ENCODE measurements at places on chromosomes 3 and 15. TPM values are rescaled to one million over a fixed set of nuclear protein-coding genes. Genes with fewer than 3 reads are reported as not detected.

GRCh38 chr3:85627932-85628331 is 669.1 kb downstream of the CADM2 start:
- no peak for DNase-seq

DNA sequence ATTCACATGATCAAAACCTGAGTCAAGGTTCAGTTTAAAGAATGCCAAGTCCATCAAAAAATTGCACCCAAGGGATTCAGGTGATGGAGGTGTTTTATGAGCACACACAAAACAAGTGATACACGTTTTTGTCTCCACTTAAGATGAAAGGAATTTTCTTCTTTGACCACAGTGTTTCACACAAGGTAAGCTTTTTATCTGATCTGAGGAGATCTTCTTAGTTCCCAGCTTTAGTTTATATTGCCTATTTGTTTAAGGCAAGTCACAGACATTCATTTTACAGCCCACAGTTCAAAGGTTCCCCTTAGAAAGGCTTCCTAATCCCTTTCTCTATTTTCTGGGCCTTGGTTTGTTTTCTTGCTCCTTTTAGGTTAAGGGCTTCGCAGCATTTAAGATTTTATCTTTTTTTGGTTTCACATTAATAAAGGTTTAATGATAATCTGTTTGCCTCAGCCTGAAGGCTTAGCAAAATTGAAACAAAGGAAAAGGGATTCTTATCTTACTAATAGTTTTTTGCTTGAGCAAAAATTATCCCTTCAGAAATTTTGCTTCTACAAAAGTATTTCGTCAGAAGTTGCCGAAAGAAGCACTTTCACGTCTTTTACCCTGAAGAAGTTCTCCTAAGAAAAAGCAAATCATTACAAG is 420.5 kb upstream of the NAALADL2 start:
- peak; percentile 19 for DNase-seq

GRCh38 chr3:183475016-183475763 is 46.8 kb upstream of the MCF2L2 start:
- no peak for DNase-seq

DNA sequence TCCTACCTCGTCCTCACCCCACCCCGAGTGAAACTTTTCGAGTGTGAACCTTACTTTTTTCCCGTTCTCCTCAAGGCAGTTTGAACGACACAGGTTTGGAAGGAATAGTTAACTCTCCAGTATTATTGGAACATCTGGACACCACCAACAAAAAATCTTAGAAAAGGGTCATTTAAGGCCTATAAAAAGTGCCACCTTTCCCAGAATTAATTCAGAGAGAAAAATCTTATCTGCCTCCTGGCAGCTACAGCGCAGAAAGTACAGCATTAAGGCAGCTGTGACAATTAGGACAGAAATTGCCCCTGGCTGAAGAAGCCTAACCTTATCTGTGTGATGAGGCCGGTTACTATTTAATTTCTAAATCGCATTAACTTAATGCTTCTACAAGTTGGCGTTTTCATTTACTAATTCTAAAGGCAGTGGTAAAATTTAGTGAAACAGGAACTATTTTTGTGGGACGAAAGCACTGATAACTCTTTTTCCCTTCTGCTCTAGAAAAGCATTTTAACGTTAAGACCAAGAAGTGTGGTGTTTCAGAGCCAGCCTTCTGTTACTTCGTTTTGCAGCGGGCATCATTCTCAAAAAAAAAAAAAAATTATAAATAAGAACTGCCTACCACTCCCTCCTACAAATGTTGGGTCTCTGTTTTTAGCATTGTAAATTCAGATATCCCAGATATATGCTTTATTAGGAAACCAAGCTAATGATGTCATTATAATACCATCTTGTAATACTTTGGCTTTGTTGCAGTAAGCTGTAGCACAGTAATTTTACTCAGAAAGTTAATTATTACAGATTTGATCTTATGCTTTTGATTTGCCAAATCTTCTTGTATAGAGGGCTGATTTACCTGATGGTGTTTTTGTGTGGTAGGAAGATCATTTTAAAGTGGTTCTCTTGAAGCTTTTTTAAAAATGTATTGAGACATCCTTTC is 1.4 kb downstream of the ATP11B start:
- DNase-seq: peak; percentile 19

RPN1 gene
- 152 TPM for polyA plus RNA-seq

DNA sequence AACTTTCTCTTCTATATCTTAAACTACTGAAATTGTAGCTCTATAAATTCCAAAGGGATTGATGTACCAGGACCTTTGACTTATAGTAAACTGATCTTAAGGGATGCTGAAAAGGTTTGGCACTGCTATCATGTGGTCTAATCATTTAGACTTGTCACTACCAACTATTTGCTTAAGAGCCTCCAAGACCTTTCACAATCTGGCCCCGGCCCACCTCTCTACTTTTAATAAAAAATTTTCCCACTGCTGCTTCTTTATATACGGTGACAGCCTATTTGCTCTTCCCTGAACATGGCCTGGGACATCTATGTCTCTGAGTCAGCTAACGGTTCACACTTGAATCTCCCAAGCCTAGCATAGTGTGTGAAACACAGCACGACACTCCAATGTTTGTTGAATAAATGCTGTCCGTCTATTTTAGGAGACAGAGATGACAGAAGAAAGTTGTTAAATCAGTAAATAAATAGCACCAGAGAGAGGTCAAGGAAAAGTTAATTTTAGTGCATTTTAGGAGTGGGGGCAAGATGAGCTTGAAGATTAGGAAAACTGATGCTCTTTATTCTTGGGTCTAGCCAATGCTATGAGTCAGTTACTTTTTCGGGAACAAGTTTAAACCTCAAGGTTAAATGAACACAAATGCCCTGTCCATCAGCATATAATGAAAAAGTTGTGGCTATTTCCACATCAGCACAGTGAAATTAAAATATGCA is 212.9 kb downstream of the TIGIT start:
- DNase-seq: no peak

DNA sequence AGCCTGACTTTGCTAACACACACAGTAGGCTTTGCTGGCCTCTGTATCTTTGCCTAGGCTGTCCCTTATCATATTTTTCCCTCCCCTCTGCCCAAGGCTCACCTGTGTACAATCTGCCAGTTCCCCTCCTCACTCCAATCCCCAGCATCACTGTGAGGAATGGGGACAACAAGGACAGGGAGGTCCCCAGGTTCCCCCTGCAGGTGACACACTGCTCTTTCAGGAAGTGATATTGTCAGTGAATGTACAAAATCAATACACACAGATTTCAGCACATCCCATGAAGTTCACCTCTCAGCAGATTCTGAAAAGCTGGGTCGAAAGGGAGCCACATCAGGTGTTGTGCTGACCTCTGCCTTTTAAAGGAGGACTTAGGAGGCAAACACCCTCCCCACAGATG is 177.5 kb downstream of the RAB11A start:
- no peak for DNase-seq

GRCh38 chr3:933326-933725 is 159.5 kb upstream of the CNTN6 start:
- no peak for DNase-seq

GRCh38 chr3:27577504-27577903 is 93.3 kb upstream of the SLC4A7 start:
- DNase-seq: no peak

CEP19 gene
- polyA plus RNA-seq: 3.6 TPM

COL8A1 gene
- 1.5 TPM for polyA plus RNA-seq

CYP1A2 gene
- 0.46 TPM for polyA plus RNA-seq

CCDC13 gene
- polyA plus RNA-seq: 2.9 TPM

FHIT gene
- 12.0 TPM for polyA plus RNA-seq

DNA sequence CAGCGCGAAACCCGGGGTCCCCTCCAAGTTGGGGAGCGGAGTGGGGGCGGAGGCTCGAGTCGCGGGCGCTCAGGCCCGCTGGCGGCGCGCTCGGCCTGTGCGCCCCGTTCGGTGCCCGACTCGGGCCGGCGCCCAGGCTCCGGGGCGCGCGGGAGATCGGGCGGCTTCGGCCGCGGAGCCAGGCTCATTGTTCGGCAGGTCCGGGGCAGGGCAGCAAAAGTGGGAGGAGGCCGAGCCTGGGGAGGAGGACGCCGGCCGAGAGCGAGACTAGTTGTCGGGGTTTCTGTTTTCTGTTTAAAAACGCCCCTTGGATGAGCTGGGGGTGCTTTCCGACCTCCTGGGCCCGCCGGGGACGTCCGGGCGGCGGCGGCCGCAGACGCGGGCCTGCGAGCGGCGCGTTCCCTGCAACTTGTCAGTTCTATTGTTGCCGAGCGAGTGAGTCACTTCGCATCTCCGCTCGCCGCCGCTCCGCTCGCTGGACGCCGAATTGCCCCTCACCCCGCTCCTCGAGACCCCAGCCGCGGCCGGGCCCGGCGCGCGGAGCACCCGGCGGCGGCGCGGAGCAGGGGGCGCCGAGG is 676 bp downstream of the TCF12 start:
- DNase-seq: peak; percentile 46

SATB1 gene
- 56.3 TPM for polyA plus RNA-seq

GRCh38 chr3:89474333-89475130 is 367.1 kb downstream of the EPHA3 start:
- no peak for DNase-seq

- DNase-seq: no peak
Observed at GRCh38 chr3:9231471-9231870, 18.0 kb downstream of the SRGAP3 start.

TAGLN3 gene
- 3.2 TPM for polyA plus RNA-seq

GRCh38 chr3:15601046-15601398 is 347 bp downstream of the HACL1 start:
- no peak for DNase-seq

- DNase-seq: no peak
Observed at GRCh38 chr15:85646538-85647091, 148.1 kb downstream of the KLHL25 start.
